Uterus (tissue), 4 donors: ENCODE measurements at places on chromosomes 7 and 10.

DNA sequence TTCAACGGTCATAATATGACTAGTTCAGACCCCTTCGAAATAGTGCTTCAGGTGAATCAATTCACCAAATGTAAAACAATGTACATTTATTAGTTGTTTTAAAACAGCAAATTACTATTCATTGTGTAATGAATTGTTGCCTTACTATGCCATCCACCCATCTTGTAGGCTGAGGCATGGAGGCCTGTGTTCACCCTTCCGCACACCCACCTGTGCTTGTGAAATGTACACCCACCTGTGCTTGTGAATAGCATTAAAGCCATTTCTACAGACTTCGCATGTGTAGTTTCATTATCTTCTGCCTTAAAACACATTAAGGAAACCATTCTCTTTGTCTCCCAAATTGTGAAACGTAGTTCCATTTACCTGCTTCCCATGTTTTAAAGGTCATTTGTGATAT lies 16.8 kb downstream of the CLRN3 start:
- H3K4me1 ChIP-seq, result no peaks in the 10 kb centered on the region
- H3K36me3 ChIP-seq, result no peaks in the 10 kb centered on the region
- H3K4me3 ChIP-seq, result no peak overlapping the region
- no peaks in the 10 kb centered on the region for H3K27me3 ChIP-seq
- DNase-seq, result no peak
- H3K27ac ChIP-seq, result no peak overlapping the region

GRCh38 chr7:6489612-6490011 lies 41.9 kb upstream of the DAGLB start:
- H3K27ac ChIP-seq, result no peak overlapping the region
- H3K27me3 ChIP-seq, result no peaks in the 10 kb centered on the region
- H3K36me3 ChIP-seq, result no peaks in the 10 kb centered on the region

GRCh38 chr7:69411466-69411865 lies 186.8 kb upstream of the AUTS2 start:
- H3K4me1 ChIP-seq, result no peaks in the 10 kb centered on the region
- no peaks in the 10 kb centered on the region for H3K27me3 ChIP-seq
- no peaks in the 10 kb centered on the region for H3K36me3 ChIP-seq
- H3K4me3 ChIP-seq, result no peak overlapping the region
- no peak for DNase-seq

DNA sequence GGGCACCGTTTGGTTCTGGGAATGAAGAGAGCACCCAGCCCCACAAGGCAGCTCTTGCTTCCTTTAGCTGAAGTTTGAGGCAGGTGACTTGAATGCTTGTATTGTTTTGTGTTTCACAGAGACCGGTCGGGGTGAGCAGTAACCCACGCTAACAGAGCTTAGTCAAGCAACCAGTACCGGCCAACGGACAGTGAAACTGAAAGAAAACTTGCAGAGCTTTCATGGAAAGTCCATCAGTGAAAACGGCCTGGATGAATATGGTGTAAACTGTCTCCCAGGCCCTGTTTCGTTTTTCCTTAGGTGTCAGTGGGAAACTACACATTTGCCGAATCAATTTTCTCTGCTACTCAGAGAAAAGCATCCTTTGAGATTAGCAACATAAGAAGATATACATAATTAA lies 101.1 kb downstream of the LYZL1 start:
- no peaks in the 10 kb centered on the region for H3K4me1 ChIP-seq
- no peak overlapping the region for H3K4me3 ChIP-seq
- DNase-seq, result no peak
- no peaks in the 10 kb centered on the region for H3K27me3 ChIP-seq
- no peaks in the 10 kb centered on the region for H3K36me3 ChIP-seq

DNA sequence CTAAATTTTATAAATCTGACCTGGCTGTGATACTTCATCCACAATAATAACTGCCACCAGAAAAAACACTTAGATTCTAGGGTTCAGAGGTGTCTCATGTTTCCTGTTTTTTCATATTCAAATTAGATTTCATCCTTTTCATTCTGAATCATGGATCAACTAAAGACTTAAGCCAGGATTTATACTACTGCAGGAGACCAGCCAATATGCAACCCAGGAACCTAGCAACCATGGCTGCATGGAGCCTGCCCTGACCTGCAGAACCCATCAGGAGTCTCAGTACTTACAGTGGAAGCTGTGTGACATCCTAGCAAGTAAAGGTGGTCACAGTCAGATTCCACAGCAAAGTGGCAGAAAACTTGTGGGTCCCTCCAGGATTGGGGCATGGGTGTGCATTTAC lies 40.5 kb upstream of the RNF148 start:
- no peaks in the 10 kb centered on the region for H3K27me3 ChIP-seq
- H3K27ac ChIP-seq, result no peak overlapping the region
- H3K36me3 ChIP-seq, result no peaks in the 10 kb centered on the region
- H3K4me1 ChIP-seq, result no peaks in the 10 kb centered on the region
- H3K4me3 ChIP-seq, result no peak overlapping the region

DNA sequence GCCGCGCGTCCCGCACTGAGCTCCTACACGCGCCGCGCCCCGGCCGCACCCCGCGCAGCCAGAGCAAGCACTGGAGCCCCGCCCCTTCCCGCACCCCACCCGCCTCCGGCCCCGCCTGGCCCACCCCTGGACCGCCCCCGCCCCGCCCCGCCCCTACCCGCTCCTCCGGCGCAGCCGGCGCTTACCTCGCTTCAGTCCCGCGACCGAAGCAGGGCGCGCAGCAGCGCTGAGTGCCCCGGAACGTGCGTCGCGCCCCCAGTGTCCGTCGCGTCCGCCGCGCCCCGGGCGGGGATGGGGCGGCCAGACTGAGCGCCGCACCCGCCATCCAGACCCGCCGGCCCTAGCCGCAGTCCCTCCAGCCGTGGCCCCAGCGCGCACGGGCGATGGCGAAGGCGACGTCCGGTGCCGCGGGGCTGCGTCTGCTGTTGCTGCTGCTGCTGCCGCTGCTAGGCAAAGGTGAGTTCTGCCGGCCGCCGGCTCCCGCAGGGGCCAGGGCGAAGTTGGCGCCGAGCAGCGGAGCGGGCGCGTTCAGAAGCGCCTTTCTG lies at the start of gene RET:
Gene RET, plus strand, starts transcription at position 194 of the 545 bp plus-strand sequence. Its CDS starts 190 bp downstream, at position 384.
- DNase-seq, result peak; percentile 38
- H3K27ac ChIP-seq, result no peak within 1 kb of the TSS
- H3K36me3 ChIP-seq, result no peaks in the 10 kb centered on the region
- peak within 1 kb of the TSS; percentile 25 for H3K4me3 ChIP-seq
- H3K4me1 ChIP-seq, result peaks cover 10% of the 10 kb centered on the region

GRCh38 chr7:114622221-114622620 lies 207.6 kb downstream of the FOXP2 start:
- DNase-seq, result no peak
- no peak overlapping the region for H3K27ac ChIP-seq
- H3K27me3 ChIP-seq, result no peaks in the 10 kb centered on the region
- no peaks in the 10 kb centered on the region for H3K36me3 ChIP-seq

GRCh38 chr10:77516575-77516974 lies 121.0 kb downstream of the KCNMA1 start:
- H3K4me3 ChIP-seq, result no peak overlapping the region
- H3K4me1 ChIP-seq, result peaks cover 3% of the 10 kb centered on the region
- H3K36me3 ChIP-seq, result no peaks in the 10 kb centered on the region
- no peaks in the 10 kb centered on the region for H3K27me3 ChIP-seq
- H3K27ac ChIP-seq, result no peak overlapping the region
- no peak for DNase-seq

GRCh38 chr10:19791032-19791431 lies 25.2 kb upstream of the PLXDC2 start:
- no peak overlapping the region for H3K4me3 ChIP-seq
- no peaks in the 10 kb centered on the region for H3K4me1 ChIP-seq
- no peak overlapping the region for H3K27ac ChIP-seq
- H3K36me3 ChIP-seq, result no peaks in the 10 kb centered on the region

GRCh38 chr10:72765051-72765745 lies 73.3 kb downstream of the MCU start:
- no peak for DNase-seq
- H3K27me3 ChIP-seq, result no peaks in the 10 kb centered on the region
- H3K4me1 ChIP-seq, result no peaks in the 10 kb centered on the region
- no peak overlapping the region for H3K4me3 ChIP-seq

DNA sequence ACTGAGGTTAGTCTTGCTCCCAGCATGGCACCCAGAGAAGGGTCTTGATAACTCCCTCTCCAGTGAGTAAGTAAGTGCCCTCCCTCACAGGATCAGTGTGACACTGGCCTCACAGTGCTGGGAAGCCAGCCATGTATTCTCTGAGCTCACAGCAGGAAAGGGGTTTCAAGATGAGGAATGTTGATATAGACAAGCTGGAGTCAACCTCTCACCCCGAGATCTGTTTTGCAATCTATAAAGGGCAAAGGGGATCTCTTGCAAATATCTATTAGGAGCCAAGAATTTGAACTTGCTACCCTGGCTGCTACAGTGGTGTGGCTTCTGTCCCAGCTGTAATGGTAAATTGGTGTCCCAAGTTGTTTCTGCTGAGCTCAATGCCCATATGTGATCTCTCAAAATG lies 70.2 kb upstream of the ADAM12 start:
- H3K4me1 ChIP-seq, result no peaks in the 10 kb centered on the region
- no peaks in the 10 kb centered on the region for H3K36me3 ChIP-seq
- H3K27ac ChIP-seq, result no peak overlapping the region
- no peak for DNase-seq
- H3K4me3 ChIP-seq, result no peak overlapping the region

DNA sequence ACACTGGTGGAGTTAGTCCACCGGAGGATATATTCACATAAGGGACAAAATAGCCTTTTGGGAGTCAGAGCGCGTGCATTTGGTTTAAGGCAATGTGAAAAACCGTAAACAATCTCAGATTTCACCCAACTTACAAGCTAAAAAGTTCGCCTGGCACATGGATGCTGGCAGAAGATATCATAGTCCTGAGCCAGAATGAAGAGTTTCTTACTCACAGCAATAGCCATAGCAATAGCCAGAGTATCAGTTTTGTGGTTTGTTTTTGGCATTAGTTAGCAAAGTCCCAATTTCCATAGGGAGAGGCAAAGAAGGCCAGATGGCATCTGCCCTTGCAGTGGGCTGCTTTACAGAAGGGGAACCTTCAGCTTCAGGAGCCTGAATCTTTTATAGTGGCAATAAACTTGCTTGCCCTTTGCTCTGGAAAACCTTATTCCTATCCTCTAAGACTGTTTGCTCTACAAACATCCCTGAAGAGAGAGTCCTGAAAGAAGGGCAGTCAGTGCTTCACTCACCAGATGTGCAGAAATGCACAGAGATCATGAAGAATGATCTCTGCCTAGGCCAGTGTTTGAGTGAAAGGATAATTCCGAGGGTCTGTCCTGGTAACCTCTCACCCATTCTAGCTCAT lies 28.7 kb upstream of the RSBN1L start:
- H3K4me3 ChIP-seq, result no peak overlapping the region
- DNase-seq, result no peak
- no peaks in the 10 kb centered on the region for H3K4me1 ChIP-seq
- no peaks in the 10 kb centered on the region for H3K36me3 ChIP-seq
- H3K27me3 ChIP-seq, result no peaks in the 10 kb centered on the region

DNA sequence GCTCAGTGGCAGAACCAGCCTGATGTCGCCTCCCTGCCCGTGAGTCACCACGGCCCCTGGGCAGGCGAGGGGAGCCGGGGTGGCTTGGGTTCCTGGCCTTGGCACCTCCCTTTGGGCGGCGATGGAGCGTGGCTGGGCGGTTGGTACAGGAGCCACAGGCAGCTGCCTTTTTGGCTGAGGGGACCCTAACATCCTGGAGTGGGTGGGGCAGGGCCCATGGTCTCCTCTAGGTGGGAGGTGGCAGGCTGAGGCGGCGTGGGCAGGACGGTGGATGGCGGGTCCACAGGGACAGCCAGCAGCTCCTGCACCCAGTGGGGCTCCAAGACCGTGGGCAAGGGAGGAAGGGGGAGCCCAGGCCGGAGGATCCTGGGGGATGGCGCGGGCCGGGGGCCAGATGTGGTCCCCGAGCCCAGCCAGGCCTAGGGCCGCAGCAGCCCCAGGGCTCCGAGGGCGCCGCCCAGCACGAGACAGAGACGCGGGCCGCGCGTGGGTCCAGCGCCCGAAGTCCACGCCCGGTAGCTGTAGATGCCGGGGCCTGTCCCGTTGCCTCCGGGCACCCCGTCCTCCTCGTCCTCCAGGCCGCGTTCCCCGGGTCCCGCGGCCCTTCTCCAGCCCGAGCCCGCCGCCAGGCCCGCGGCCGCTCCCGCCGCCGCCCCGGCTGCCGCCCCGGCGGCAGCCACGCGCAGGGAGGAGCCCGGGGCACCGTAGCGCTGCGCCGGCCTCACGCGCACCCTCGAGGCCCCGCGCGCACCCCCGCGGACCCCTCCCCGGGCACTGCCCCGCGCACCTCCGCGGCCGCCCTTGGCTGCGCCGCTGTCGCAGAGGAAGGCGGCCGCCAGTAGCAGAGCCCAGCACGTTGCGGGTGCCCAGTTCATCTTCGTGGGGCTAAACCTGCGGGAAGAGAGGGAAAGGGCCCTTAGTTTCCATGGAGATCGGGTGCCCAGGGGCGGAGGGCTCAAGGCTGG lies 1.3 kb downstream of the SPRN start:
- H3K4me3 ChIP-seq, result no peak overlapping the region
- H3K4me1 ChIP-seq, result no peaks in the 10 kb centered on the region
- no peaks in the 10 kb centered on the region for H3K36me3 ChIP-seq
- DNase-seq, result no peak
- no peaks in the 10 kb centered on the region for H3K27me3 ChIP-seq
